ENCODE measurements at places on chromosomes 16 and 17.

- no peak for DNase-seq
Observed at GRCh38 chr16:66751053-66751302, 431 bp downstream of the DYNC1LI2 start.

GRCh38 chr17:3558603-3559269 lies 1.1 kb upstream of the TRPV3 start:
- no peak for DNase-seq

DNA sequence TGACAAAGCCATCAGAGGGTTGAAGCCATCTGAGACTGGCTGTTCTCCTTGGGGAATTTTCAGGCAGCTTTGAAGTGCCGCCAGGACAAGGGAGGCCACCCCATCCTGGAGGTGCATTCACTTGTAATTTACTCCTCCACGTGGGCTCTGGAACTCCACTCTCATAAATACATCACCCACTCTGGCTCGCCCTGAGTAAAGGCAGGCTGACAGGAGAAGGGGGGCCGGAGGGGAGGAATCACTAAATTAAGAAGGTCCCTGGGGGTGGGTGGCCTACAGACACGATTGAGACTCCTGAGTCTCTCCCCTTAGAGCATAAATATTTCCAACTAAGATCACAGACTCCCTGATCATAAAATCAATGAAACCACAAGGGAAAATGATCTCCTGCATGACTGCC lies 56.3 kb upstream of the HNF1B start:
- no peak for DNase-seq

DNA sequence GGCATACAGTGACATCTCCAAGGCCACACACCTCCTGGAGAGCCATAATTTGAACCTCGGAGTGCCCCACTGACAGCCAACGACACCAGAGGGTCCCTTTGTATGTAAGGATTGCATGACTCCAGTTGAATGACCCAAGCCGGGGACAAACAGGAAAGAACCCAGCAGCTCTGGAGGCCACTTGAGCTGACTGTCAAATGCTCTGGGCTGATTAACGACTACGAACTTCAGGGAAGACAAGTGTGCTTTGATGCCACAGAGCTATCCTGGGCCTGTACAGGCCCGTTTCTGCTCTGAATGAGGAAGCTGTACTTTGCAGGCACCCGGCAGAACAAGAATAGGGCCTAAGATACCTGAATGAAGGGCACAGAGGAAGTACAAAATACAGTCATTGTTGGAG lies 404.6 kb downstream of the SLC39A11 start:
- DNase-seq: no peak

- no peak for DNase-seq
Observed at GRCh38 chr17:82632451-82632850, 15.8 kb downstream of the WDR45B start.
